ENCODE measurements at places on chromosomes 13 and 19.
A peak's percentile ranks its signal among the peaks of the same experiment; 100 is the strongest.

DNA sequence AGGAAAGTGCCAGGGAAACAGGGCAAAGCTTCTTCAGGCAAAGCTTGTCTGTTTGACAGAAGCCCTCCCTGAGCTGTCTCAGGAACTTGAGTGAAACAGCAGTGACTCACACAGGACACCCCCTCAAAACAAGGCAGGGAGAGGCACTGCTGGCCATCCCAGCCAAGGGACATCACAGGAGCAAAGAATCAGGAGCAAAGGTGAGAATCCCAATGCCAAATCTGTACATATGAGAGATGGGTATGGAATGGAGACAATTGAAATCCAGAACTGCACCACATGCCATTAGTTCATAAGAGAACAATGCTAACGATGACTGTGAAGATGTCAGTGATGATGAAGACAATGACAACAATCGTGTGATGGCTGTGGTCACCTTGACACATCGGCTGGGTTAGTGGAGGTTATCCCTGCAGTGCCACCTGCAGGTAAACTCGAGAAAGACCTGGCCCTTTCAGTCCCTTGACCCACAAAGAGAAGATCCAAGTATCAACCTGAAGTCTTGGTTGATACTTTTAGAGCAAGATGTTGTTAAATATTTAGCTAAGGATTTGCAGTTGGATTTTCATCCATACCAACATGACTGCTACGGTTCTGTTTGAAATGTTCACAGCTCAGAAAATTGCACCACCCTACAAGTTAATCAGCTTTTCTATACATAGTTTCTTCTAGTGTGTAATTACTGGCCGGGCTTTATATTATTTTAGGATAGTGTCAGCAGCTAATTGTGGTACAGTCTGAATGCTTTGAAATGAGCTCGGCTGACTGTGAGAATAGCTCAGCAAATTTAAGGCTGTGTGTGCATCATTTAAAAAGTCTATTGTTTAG lies 42.0 kb upstream of the IPO5 start:
- H3K36me3 ChIP-seq: no peaks in the 10 kb centered on the region
- peak; percentile 25 for DNase-seq
- no peaks in the 10 kb centered on the region for H3K4me1 ChIP-seq

- H3K36me3 ChIP-seq: no peaks in the 10 kb centered on the region
- no peak for DNase-seq
Measured at GRCh38 chr19:29022165-29022564, 190.8 kb downstream of the UQCRFS1 start.

DNA sequence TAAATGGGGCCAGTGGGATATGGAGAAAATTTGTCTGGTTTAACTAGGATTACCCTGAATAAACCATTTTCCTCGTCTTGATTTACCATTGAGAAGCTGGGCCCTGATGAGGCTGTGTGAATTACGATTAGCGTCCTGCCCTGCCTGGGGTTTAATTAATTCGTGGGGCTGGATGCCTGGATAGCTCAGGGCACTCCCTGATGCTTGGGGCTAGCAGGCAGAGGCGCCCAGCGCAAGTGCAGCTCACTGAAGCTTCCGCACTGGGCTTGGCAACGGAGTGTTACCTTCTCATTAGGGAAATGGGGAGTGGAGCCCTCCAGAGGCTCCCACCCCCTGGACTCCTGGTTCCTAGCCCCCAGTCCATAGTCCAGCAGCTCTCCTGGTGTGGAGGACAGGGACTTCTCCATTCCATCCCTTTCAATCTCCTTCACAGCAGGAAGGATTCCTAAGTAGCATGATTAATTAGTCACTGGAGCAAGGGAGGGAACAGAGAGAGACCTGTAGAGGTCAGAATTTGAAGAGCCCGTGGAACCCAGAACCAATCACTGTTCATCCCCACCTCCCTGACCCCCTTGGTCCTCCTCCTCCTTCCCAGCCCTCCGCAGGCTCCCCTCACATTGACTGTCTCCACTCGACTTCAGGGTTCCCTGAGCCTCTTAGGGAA lies 107.2 kb downstream of the UQCRFS1 start:
- H3K4me1 ChIP-seq: peaks cover 7% of the 10 kb centered on the region
- no peak overlapping the region for H3K27ac ChIP-seq
- no peak overlapping the region for H3K4me3 ChIP-seq
- no peak for DNase-seq

DNA sequence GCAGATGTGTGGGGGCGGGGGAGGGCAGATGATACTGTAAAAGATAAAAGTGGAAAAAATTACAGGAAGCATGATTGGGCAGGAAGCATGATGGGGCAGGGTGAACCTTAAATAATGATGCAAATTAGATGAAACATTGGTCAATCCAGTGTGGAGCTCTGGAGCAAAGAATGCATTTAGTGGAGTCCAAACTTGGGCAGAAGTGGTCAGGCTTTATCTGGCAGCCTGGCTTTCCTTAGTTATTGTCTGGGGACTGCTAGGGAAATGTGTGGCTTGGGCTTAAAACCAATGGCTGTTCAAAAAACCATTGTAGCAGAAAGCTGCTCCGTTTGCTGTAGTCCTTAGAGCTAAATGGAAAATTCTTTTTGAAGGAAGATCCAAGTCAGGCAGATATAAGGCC lies 1077.3 kb upstream of the MIR17HG start:
- no peaks in the 10 kb centered on the region for H3K4me1 ChIP-seq
- H3K36me3 ChIP-seq: no peaks in the 10 kb centered on the region
- no peak for DNase-seq
- no peak overlapping the region for H3K27ac ChIP-seq
- H3K4me3 ChIP-seq: no peak overlapping the region

GRCh38 chr13:21948769-21949474 lies 278.0 kb downstream of the FGF9 start:
- H3K4me1 ChIP-seq: peaks cover 25% of the 10 kb centered on the region
- H3K27ac ChIP-seq: peak overlapping the region; percentile 12
- H3K4me3 ChIP-seq: peak overlapping the region; percentile 2

DNA sequence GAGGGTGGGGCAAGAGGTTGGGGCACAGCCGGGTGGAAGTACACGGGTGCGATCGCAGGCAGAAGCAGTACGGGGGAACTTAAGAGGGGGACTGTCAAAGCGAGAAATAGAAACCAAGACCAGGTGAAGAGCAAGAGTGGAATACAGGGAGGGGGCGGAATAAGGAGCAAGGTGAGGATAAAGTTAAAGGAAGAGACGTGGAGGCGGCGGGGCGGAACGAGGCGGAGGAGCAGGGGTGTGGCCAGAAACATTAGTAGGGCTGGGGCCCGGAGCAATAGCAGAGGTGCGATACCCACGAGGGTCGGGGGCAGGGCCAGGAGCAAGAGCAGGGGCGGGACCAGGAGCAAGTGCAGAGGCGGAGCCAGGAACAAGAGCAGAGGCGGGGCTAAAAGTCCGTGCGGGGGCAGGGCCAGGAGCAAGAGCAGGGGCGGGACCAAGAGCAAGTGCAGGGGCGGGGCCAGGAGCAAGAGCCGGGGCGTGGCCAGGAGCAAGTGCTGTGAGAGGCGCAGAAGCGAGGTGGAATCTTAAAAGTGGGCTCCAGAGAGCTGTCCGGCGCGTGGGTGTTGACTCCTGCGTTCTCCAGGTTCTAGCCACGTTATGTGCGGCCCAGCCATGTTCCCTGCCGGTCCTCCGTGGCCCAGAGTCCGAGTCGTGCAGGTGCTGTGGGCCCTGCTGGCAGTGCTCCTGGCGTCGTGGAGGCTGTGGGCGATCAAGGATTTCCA lies 1.2 kb downstream of the CATSPERG start:
- peak overlapping the region; percentile 89 for H3K4me3 ChIP-seq
- peak overlapping the region; percentile 90 for H3K27ac ChIP-seq
- peaks cover 6% of the 10 kb centered on the region for H3K36me3 ChIP-seq
- H3K4me1 ChIP-seq: peaks cover 12% of the 10 kb centered on the region
- peak; percentile 96 for DNase-seq

DNA sequence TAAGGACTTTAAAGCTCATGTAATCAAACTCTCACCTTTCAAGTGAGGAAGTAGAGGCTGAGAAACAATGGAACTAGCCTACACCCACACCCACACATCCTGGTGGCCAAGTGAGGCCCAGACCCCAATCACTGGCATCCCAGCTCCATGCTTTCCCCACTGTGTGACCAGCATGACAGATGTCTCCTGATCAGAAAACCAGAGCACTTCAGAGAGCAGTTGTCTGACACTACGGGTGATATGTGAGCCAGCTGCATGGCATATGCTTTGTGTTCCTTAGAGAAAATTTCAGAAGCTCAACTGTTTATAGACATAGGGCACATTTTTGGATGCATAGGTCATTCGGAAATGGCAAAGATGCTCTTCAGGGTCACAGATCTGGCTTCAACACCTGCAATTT lies 315.2 kb downstream of the NDFIP2 start:
- H3K36me3 ChIP-seq: no peaks in the 10 kb centered on the region
- peak overlapping the region; percentile 90 for H3K27ac ChIP-seq
- peaks cover 50% of the 10 kb centered on the region for H3K4me1 ChIP-seq
- peaks cover 9% of the 10 kb centered on the region for H3K27me3 ChIP-seq
- DNase-seq: peak; percentile 31

GRCh38 chr13:109784590-109785140 lies 1.7 kb downstream of the IRS2 start:
- peaks cover 5% of the 10 kb centered on the region for H3K27me3 ChIP-seq
- peak overlapping the region; percentile 78 for H3K4me3 ChIP-seq
- no peaks in the 10 kb centered on the region for H3K36me3 ChIP-seq
- no peak overlapping the region for H3K27ac ChIP-seq
- DNase-seq: peak; percentile 92

GRCh38 chr13:109256866-109257760 lies 529.3 kb downstream of the IRS2 start:
- H3K4me1 ChIP-seq: no peaks in the 10 kb centered on the region
- no peaks in the 10 kb centered on the region for H3K27me3 ChIP-seq
- H3K4me3 ChIP-seq: no peak overlapping the region
- H3K36me3 ChIP-seq: no peaks in the 10 kb centered on the region
- no peak overlapping the region for H3K27ac ChIP-seq

DNA sequence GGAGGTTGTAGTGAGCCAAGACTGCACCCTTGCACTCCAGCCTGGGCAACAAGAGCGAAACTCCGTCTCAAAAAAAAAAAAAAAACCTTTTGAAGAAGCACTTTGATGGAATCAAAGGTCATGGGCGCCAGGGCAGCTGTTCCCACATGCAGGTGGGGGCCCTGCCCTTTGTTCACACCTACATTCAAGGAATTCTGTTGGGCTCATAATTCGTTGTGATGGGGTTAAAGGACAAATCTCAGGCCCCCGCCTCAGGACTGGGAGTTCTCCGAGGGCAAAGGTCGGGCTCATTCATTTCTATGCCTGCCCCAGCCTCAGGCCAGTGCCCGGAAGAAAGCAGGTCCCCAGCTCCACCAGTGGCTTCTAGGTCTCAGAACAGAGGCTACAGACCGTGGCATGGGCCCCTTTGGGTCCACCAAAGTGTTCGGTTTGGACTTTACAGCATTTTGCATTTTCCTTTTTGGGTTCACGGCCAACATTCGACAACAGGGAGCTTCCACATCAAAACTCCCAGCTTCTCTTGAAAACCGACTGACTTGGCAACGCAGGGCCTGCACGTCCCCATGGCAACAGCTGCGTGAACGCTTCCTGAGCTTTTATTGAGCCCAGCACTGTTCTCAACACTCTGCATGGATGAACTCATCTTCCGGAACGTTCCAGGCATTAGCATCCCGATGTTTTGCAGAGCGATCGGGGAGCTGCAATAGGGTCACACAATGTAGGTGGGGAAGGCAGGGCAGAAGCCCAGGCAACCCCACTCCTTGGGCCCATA lies 10.1 kb upstream of the GTF2F1 start:
- H3K36me3 ChIP-seq: no peaks in the 10 kb centered on the region
- DNase-seq: no peak
- H3K4me3 ChIP-seq: no peak overlapping the region
- H3K4me1 ChIP-seq: no peaks in the 10 kb centered on the region
- peaks cover 2% of the 10 kb centered on the region for H3K27me3 ChIP-seq

GRCh38 chr13:24264976-24265375 lies 44.4 kb upstream of the C1QTNF9 start:
- DNase-seq: no peak
- no peak overlapping the region for H3K4me3 ChIP-seq
- H3K4me1 ChIP-seq: no peaks in the 10 kb centered on the region
- H3K27ac ChIP-seq: no peak overlapping the region
- H3K36me3 ChIP-seq: no peaks in the 10 kb centered on the region

GRCh38 chr13:87712012-87712411 lies 40.8 kb downstream of the SLITRK5 start:
- H3K36me3 ChIP-seq: no peaks in the 10 kb centered on the region
- H3K4me1 ChIP-seq: peaks cover 2% of the 10 kb centered on the region
- H3K27me3 ChIP-seq: no peaks in the 10 kb centered on the region
- DNase-seq: no peak
- H3K27ac ChIP-seq: no peak overlapping the region
- no peak overlapping the region for H3K4me3 ChIP-seq

DNA sequence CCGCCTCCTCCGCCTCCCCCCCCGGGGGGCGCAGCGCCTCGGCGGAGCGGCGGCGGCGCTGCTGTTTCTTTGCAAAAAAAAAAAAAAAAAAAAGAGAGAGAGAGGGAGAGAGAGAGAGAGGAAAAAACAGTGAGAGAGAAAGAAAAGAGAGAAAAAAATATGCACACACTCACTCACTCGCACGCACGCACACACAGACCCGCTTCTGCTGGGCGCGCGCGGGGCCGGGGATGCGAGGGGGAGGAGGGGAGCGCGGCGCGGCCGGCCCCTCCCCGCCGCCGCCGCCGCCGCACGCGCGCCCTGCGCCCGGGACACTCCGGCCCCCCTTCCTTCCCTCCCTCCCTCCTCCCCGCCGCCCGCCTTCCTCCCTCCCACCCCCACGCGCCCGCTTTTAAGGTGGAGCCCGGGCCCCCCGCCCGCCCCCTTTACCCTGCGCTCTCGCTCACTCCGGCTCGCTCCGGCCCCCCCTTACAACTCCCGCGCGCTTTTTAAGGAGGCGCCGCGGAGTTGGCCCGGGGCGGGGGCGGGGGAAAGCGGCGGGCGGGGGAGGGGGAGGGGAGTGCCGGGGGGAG lies at the start of gene SAMD1:
Gene SAMD1 (minus strand): TSS at position 243 of the 572 bp plus-strand sequence.
- peak within 1 kb of the TSS; percentile 93 for H3K4me3 ChIP-seq
- peaks cover 8% of the 10 kb centered on the region for H3K4me1 ChIP-seq
- DNase-seq: peak; percentile 80
- H3K36me3 ChIP-seq: peaks cover 9% of the 10 kb centered on the region
- peak within 1 kb of the TSS; percentile 84 for H3K27ac ChIP-seq
- peaks cover 8% of the 10 kb centered on the region for H3K27me3 ChIP-seq

GRCh38 chr13:97133955-97134354 lies 88.2 kb upstream of the MBNL2 start:
- H3K27ac ChIP-seq: no peak overlapping the region
- H3K27me3 ChIP-seq: peaks cover 2% of the 10 kb centered on the region
- H3K36me3 ChIP-seq: no peaks in the 10 kb centered on the region

- H3K27me3 ChIP-seq: peaks cover 2% of the 10 kb centered on the region
- no peak overlapping the region for H3K4me3 ChIP-seq
- H3K36me3 ChIP-seq: peaks cover 6% of the 10 kb centered on the region
- no peak overlapping the region for H3K27ac ChIP-seq
- DNase-seq: peak; percentile 50
- H3K4me1 ChIP-seq: no peaks in the 10 kb centered on the region
Measured at GRCh38 chr13:46721054-46721453, 75.9 kb downstream of the ESD start.

GRCh38 chr13:22662771-22663170 lies 518.0 kb upstream of the SGCG start:
- no peaks in the 10 kb centered on the region for H3K4me1 ChIP-seq
- no peaks in the 10 kb centered on the region for H3K36me3 ChIP-seq
- H3K27ac ChIP-seq: no peak overlapping the region
- no peak for DNase-seq
- peaks cover 2% of the 10 kb centered on the region for H3K27me3 ChIP-seq

GRCh38 chr13:45748941-45749759 lies 47.0 kb downstream of the CBY2 start:
- H3K36me3 ChIP-seq: no peaks in the 10 kb centered on the region
- DNase-seq: no peak
- no peaks in the 10 kb centered on the region for H3K4me1 ChIP-seq
- H3K27me3 ChIP-seq: peaks cover 3% of the 10 kb centered on the region

Measured in glutamatergic neuron (in vitro differentiated cells).